ENCODE measurements at places on chromosomes 4 and X. TPM values are rescaled to one million over a fixed set of nuclear protein-coding genes. Genes with fewer than 3 reads are reported as not detected.

AREG gene
- total RNA-seq: 7.7 TPM

XAGE5 gene
- not detected for total RNA-seq

DNA sequence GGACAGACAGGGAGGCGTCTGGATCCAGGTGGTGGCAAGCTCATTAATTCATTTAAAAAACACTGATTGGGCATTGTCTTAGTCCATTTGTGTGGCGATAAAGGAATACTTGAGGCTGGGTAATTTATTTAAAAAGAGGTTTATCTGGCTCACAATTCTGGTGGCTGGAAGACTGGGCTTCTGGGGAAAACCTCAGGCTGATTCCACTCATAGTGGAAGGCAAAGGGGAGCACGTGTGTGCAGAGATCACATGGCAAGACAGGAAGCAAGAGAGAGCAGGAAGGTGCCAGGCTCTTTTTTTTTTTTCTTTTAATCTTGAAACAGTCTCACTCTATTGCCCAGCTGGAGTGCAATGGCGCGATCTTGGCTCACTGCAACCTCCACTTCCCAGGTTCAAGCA is 100.2 kb upstream of the METTL14 start:
- no peak for DNase-seq

ASB12 gene
- total RNA-seq: 2.0 TPM

GRCh38 chrX:1767026-1767425 is 152.2 kb downstream of the ASMT start:
- no peak for DNase-seq

DNA sequence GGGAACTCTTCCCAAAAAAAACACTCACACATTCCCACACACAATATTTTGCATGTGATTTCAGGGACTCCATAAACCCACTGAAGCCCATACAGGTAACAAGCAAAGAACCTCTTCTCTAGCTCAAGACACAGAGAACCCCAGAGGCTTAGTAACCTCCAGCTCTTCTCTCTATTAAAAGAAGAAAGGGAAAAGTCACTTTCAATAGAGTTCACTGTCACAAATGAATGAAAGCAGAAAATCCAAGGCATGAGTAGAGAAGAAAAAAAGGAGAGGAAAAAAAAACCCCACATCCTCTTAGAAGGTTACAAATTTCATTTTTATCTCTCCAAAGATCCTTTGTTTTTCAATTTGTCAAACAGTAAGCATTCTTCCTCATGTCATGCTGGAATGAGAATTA is 30.7 kb upstream of the DCLK2 start:
- DNase-seq: no peak

DNA sequence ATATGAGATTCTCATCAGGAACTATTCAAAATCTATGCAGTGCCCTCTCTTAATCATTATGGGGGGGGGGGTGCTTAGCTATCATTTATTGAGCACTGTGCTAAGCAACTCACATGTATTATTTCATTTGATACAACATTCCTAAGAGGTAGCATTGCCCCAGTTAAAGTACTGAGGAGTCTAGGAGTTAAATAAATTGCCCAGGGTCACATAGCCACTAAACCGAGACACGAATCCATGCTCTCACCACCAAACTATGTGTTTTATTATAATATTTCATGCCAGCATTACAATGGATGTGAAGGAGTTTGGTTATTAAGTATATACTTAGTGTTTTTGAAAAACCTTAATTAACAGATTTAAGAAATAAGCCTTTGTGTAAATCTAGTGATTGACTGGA is 131.4 kb downstream of the CBR4 start:
- DNase-seq: no peak

DNA sequence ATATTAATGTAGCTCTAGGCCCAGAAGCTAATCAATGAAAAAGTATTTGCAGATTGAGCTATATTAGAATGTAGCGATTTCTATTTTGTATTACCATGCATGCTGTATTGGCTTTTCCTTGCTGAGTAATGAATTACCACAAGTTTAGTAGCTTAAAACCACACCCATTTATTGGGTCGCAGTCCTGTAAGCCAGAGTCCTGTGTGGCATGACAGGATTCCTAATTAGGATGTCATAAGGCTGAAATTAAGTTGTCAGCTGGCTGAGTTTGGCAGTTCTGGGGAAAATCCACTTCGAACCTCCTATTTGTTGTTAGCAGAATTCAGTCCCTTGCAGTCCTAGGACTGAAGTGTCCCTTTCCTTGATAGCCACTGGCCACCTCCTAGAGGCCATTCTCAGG is 50.3 kb upstream of the HHIP start:
- DNase-seq: no peak

GRCh38 chrX:121456315-121456714 is 408.9 kb downstream of the GLUD2 start:
- DNase-seq: no peak

GRCh38 chr4:183445097-183445428 is 627 bp downstream of the CDKN2AIP start:
- DNase-seq: no peak

SPANXN2 gene
- not detected for total RNA-seq

GRCh38 chrX:49111791-49112190 is 11.7 kb downstream of the GPKOW start:
- DNase-seq: no peak

DNA sequence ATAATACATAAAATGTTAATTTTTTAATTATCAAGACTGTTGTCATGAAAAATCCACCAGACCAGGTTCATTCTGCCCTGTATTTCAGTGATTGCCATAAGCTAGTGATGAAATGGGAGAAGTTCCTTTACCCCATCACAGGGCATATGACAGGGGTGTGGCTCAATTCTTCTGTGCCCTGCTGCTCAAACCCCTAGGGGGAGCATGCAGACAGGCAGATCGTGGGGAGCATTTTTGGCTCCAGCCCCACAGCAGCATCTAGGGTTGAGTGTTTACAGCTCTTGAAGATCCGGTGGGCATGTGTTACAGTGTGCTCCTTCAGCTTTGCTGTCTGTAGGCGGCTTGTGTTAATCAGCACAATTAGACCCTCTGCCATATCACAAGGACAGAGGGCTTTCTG is 700.7 kb downstream of the PCDH18 start:
- DNase-seq: no peak

DNA sequence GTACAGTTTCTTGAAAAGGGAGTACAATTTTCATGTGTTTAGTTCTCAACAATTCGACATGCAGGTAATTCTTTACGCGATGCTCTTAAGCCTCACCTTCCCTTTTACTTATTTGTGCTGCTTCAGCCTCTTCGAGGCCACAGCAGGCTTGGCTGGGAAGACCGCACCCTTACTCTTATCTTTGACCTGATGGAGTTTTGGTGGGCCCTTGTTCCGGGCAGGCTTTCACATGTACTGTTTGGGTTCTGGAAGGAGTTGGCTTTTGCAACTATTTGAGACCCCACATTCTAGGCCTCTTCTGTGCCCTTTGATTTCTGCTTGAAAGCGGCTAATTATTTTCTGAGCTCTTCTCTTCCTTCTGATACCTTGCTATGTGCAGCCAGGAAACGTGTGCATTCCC is 60.2 kb downstream of the FAM193A start:
- no peak for DNase-seq

DNA sequence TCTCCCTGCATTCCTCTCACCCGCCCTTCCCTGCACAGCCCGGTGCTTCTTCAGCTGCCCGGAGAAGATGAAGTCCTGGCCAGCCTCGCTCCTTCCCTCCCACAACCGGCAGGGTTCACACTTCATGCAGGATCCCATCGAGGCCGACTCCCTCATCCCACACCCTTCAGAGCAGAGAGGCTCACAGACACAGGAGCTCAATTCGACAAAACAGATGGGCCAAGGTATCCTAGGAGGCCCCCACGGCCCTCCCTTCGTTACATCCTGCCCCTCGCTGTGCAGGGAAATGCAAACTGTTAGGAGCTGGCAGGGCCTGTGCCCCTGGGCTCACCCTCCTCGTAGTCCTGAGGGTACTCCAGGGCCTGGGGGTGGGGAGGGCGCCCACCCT is 238.1 kb downstream of the DHRSX start:
- DNase-seq: no peak

GRCh38 chr4:10164877-10165283 is 48.3 kb upstream of the WDR1 start:
- no peak for DNase-seq

GRCh38 chrX:23662853-23663252 is 4.4 kb upstream of the PRDX4 start:
- no peak for DNase-seq

SCD5 gene
- 28.4 TPM for total RNA-seq

- no peak for DNase-seq
Observed at GRCh38 chrX:132044953-132045352, 21.9 kb downstream of the STK26 start.

RRAGB gene
- 67.5 TPM for total RNA-seq

- no peak for DNase-seq
Observed at GRCh38 chrX:6941041-6941440, 206.5 kb upstream of the STS start.

DNA sequence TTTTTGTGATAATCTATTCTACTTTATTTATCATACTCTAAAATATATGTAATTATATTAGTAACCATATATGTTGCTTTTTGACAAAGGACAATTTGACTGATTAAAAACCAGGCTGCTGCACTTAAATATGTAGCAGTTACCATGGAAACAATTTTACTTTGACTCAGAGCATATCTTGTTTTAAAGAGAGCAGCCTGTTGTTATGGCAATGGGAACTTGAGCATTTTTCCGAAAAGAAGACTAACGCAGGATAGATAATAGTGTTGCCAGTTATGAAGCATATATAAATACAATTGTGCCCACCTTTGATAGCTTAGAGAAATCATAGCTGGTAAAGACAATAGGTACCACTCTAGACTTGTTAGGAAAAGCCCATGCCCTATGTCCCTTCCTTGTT is 283.0 kb downstream of the GASK1B start:
- no peak for DNase-seq

- DNase-seq: no peak
Observed at GRCh38 chr4:73034896-73035295, 34.6 kb downstream of the COX18 start.

RIPPLY1 gene
- not detected for total RNA-seq

GRCh38 chr4:99029852-99030251 is 34.3 kb downstream of the METAP1 start:
- no peak for DNase-seq

DNA sequence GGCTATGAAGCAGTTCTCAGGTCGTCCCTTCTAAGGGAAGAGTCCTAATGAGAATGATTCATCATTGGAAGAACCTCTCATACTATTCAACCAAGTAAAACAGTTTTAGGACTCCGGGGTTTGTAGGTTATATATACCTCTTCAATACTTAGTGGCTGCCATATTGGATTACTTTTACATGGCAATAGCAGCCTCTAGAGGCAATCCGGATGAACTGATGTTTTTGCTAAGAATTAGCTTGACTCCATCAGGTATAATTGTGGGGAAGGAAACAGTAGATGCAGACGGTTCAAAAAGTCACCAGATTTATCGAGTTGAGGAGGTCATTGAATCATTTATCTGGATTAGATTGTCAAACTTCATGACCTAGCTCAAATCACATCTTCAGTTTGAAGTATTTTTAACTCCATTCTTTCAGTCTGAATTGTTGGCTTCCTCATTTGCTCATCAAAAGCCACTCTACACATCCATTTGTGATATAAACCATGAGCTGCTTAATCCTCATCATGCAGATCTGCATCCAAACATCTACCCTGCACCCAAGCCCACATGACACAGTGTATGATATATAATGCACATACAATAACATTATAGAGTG is 28.4 kb downstream of the GUCY1B1 start:
- peak; percentile 39 for DNase-seq

DNA sequence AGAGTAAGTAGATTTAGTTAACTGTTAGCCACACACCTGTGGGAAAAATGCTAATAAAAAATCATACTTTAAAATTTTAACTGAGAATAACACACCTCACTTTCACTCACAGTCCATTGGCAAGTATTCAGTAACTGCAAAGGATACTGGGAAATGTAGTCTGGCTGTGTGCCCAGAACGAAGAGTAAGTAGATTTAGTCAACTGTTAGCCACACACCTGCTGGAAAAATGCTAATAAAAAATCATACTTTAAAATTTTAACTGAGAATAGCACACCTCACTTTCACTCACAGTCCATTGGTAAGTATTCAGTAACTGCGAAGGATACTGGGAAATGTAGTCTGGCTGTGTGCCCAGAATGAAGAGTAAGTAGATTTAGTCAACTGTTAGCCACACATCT is 178.4 kb upstream of the NWD2 start:
- no peak for DNase-seq

DNA sequence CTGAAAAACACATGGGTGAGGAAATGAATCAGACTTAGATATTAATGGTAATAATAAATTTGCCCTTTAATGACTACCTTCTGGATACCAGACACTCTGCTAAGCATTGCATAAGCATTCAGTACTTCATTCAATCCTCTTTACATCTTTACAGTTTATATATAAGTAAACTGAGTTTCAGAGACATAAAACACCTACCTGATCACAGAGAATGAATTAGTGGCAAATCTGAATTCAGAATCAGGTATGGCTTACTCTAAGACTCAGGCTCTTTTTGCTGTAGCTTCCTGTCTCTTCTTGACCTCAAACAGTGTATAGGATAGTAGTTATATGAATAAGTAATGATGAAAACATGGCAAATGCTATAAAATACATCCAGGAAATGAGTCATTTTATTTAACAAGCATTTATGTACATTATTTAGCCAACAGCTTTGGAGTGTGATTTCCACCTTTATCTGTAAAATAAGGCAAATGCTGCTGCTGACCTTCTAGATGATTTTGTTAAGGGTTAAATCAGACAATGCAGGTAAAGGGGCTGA is 83.9 kb downstream of the VEGFC start:
- no peak for DNase-seq

REPS2 gene
- 2.8 TPM for total RNA-seq

DCAF4L1 gene
- not detected for total RNA-seq

GRCh38 chr4:145670422-145670821 is 9.5 kb upstream of the C4orf51 start:
- no peak for DNase-seq

GRCh38 chr4:181376058-181376457 is 867.1 kb upstream of the TENM3 start:
- no peak for DNase-seq

GRCh38 chr4:184641022-184641421 is 8.2 kb downstream of the CASP3 start:
- no peak for DNase-seq

GYPE gene
- total RNA-seq: 0.29 TPM
